ENCODE measurements at places on chromosomes 1 and 21.

DNA sequence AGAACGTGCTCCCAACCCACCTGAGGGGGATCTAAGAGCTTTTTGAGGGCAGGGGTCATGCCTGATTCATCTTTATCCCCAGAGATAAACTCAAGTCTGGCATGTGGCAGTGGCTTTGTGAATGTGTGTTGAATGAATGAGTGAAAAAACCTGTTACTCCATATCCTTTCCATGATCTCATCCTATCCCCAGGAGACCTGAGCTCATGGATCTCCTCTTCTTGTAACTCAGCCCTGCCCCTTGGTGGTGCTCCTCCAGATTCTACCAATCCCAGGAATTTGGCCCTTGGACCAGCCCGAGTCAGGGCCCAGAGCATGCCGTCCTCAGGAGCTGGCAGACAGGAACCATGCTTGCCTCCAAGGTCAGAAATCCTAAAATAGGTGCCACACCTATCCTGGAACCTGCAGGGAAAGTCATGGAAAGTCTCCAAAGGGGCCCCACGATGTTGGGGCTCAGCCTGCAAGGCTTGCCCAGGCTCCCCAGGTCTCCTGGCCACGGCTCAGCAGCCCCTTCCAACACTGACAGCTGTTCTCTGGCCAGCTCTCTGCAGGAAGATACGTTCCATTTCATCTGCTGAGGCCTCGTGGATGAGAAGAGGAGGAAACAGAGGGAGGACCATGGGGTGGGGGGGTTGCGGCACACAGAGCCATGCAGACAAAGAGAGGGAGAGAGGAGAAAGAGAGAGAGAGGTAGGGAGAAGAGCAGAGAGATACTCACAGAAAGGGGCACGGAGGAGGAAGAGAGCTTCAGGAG is 214.6 kb downstream of the TRABD2B start:
- no peak for DNase-seq

DNA sequence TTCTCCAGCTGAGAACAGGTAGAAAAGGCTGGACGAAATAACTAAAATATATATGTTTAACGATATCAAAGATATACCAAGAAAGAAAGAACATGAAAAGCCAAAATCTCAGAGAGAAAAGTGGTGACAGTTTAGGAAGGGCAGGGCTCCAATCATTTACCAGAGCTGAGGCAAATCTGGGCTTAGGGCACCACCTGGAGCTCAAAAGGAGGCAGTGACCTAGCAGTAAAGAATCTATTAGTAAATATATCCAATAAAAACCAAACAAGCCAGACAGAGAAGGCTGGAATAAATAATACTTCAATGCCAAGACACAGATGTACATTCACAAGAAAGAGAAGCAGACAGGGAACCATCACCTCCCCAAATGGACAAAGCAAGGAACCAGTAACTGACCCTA is 43.5 kb downstream of the CHIA start:
- peak; percentile 77 for DNase-seq

DNA sequence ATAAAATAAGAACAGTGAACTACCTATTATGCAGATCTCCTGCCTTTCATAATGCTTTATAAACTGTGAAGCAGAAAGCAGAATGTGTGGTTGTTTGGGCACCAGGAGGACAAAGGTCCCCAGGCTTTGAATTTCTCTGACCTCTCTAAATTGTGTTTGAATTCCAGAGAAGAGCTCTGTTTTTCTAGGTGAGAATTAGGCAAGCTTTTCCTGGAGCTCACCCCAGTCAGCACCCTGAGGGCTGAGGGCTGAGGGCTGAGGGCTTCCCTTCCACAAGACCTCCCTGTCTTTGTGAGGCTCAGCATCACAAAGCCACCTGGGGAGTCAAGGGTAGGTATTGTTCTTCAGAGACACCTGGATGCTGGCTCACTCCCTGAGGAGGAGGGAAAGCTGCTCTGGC is 45.5 kb upstream of the LRIG2 start:
- DNase-seq, result no peak

GRCh38 chr1:118556936-118557335 is 371.9 kb upstream of the SPAG17 start:
- no peak for DNase-seq

GRCh38 chr1:74222701-74223100 is 12.5 kb upstream of the TNNI3K start:
- DNase-seq, result no peak

DNA sequence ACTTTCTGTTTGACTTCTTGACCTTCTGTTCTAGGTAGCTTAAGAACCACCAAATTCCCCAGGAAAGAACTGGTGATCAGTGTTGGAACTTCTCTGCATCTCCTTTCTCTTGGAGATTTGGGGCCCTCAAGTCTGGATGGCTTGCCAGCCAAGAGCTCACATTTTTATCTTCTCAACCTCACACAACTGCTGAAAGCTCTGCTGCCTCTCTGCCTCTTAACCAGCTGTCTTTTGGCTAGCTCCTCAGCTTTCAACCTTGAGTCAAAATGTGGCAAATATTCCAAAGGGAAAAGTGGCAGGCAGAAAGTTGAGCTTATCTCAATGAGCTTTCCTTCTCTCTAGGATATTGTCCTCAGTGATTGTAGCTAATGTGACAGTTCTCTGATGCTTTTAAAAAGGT is 89.2 kb upstream of the CCDC190 start:
- DNase-seq, result no peak

DNA sequence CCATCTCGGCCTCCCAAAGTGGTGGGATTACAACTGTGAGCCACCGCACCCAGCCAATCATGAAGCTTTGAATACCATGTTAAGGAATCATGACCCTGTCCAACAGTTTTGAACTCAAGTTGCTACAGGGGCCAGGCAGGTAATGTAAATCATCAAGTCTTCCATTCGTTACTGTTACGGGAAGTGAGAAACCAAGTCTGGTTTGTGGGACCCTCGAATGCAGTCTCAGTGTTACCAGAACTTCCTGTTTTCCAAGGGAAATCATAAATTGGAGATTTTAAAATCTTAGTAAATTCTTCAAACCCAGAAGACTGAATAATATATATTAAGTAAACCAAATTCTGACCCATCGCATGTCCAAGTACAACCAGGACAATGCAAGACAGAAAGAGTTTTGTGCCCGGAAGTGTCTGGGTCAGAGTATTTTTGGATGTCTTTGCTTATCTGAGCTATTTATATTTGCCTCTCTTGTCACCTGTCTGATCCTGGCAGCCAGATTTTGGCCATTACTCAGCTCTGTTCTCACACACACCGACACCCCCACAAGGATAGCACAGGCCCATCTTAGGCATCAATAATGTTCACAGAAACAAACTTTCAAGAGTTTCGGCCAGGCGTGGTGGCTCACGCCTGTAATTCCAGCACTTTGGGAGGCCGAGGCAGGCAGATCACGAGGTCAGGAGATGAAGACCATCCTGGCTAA is 8.8 kb downstream of the ATP5IF1 start:
- DNase-seq, result no peak

DNA sequence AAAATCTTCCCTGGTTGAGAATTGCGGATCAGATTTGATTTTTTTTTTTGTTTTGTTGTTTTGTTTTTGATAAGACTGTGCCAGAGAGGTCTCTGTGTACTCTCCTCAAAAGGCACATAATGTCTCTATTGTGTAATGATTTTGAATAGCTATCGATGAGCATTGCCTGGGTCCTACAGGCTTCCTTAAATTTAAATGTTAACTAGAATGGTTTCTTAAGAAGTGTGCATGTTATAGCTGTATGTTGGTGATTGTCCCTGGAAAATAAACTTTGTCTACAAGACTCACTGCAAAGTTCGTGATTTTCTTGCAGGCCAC is 121.2 kb downstream of the ITSN1 start:
- no peak for DNase-seq

GRCh38 chr1:43438953-43439581 is 14.7 kb downstream of the HYI start:
- no peak for DNase-seq

GRCh38 chr1:46315669-46316403 is 12.3 kb downstream of the UQCRH start:
- DNase-seq, result no peak

GRCh38 chr1:172322219-172323061 is 98.0 kb upstream of the C1orf105 start:
- no peak for DNase-seq

DNA sequence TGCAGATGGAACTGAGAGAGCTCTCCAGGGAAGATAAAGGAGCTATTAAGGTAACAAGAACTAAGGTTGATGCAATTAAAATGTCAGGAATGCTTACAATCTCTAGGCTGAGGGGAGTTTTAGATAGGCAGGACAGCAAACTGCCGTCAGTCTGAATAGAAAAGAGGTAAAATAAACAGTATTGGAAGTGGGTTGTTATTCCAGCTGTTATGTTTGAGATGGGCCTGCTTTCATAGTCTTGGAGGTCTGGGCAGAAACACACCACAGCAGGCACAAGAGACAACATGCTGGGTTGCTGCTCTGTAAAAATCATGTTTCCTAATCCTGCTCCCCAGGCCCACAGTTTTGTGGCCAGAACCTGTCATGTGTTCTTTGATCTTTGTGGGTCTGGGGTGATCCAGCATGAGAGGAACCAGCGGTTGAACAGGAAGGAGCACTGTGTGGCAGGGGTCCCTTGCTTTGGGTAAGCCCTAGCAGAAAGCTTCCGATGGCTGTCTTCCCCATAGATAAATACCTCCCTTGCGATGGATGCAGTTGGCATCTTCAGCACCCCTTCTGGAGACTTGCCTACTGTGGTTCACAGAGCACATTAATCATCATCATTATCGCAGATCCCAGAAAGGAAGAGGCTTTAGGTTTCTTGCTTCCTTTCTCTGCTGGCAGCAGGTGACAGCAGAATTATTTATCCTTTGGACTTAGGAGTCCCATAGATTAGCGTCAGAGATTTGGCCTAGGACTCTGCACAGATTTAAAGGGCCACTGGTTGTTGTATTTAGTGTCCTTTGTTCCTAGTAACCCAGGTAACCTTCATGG is 97.1 kb downstream of the AK5 start:
- no peak for DNase-seq

- no peak for DNase-seq
Observed at GRCh38 chr1:222202831-222203230, 345.1 kb downstream of the HHIPL2 start.

DNA sequence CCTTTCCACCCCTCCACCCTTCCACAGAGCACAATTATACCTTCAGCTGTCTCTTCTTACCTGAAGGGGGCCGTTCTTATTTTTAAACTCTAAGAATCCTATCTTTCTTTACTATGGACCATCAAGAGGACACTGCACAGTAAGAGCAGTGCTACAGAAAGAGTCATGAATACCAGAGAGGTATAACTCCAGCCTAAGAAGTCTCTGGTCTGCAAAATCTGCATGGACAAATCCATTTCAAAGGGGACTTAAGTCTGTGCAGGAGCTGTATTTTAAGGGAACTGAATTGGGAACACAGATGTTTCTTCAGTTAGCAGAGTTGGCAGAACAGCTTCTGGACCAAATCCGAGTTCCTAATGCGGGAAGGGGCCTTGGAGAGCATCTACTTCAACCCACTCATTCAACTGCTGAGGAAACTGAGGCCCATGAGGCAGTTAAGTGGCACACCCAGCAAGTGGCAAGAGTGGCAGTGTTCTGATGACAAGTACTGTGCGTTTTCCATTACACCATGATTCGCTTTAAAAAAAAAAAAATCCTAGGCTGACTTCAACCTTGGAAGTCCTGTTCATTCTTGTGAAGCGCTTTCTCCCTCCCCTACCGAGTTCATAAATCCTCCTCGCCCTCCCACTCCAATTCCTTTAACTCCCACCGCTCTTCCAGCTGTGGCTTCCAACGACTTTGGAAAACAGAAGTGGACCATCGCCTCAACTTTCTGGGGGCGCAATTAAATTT is 1.8 kb downstream of the PLPP3 start:
- DNase-seq, result no peak

GRCh38 chr1:204511366-204511765 is 4.8 kb upstream of the MDM4 start:
- no peak for DNase-seq

GRCh38 chr1:182761396-182762395 is 27.9 kb upstream of the NPL start:
- DNase-seq, result no peak

GRCh38 chr1:195663549-195664280 is 944.5 kb downstream of the KCNT2 start:
- no peak for DNase-seq

DNA sequence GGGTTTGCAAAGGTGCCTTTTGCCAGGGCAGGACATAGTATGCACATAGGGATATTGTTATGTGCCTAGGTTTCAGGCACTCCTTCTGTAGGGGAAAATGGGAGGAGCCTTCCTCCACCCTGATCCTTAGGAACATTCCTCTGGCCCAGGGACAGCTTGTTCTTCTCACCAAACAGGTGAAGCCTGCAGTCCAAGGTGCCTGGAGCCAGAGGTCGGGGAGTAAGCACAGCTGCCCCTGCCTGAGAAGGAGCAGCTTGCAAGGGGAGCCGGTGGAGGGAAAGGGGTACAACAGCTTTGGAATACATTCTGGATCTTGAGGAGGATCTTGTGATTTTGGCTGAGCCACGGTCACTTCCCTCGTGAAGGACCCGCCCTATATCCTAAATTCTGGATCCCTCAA is 82.4 kb upstream of the CD1D start:
- DNase-seq, result no peak

GRCh38 chr1:99704356-99704816 is 58.5 kb downstream of the PALMD start:
- DNase-seq, result no peak

- no peak for DNase-seq
Observed at GRCh38 chr21:44984428-44984791, 44.6 kb downstream of the SLX9 start.

- no peak for DNase-seq
Observed at GRCh38 chr1:12081648-12082396, 18.7 kb downstream of the TNFRSF8 start.

GRCh38 chr1:185679220-185679619 is 55.0 kb upstream of the HMCN1 start:
- no peak for DNase-seq

DNA sequence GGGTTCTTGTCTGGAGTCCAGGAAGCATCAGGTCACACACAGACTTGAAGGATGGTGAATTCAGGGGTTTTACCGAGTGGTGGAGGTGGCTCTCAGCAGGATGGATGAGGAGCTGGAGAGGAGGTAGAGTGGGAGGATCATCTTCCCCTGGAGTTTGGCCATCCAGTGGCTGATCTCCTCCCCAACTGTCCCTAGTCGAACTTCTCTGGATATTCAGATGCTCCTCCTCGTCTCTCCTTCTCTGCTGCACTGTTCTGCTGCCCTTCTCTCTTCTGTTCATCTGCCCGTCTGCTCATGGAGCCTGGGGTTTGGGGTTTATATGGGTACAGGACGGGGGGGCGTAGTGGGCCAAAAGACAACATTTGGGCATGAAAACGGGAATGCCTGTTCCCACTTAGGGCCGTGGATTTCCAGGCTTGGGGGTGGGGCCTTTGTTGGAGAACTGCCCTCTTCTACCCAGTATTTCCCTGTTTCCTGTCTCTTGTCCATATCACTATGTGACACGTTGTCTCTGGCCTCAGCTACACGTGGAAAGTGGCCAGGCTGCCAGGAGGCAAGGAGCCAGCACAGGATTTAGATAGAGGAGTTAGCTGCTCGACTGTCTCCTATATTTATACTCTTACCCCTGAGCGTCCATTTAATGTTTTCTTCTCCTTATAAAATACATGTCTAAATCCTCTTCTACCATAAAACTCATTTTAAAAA is 76.7 kb downstream of the SIPA1L2 start:
- no peak for DNase-seq

- no peak for DNase-seq
Observed at GRCh38 chr1:41842993-41843755, 75.5 kb downstream of the HIVEP3 start.

Measured in Jurkat, Clone E6-1 (cell line).